ENCODE measurements at places on chromosomes 1 and 21. TPM values are rescaled to one million over a fixed set of nuclear protein-coding genes. Genes with fewer than 3 reads are reported as not detected.

The RAB25 gene
- total RNA-seq: 282 TPM

The S100A1 gene
- total RNA-seq: not detected

The KRTAP20-3 gene
- not detected for total RNA-seq

The KCNJ9 gene
- not detected for total RNA-seq

DNA sequence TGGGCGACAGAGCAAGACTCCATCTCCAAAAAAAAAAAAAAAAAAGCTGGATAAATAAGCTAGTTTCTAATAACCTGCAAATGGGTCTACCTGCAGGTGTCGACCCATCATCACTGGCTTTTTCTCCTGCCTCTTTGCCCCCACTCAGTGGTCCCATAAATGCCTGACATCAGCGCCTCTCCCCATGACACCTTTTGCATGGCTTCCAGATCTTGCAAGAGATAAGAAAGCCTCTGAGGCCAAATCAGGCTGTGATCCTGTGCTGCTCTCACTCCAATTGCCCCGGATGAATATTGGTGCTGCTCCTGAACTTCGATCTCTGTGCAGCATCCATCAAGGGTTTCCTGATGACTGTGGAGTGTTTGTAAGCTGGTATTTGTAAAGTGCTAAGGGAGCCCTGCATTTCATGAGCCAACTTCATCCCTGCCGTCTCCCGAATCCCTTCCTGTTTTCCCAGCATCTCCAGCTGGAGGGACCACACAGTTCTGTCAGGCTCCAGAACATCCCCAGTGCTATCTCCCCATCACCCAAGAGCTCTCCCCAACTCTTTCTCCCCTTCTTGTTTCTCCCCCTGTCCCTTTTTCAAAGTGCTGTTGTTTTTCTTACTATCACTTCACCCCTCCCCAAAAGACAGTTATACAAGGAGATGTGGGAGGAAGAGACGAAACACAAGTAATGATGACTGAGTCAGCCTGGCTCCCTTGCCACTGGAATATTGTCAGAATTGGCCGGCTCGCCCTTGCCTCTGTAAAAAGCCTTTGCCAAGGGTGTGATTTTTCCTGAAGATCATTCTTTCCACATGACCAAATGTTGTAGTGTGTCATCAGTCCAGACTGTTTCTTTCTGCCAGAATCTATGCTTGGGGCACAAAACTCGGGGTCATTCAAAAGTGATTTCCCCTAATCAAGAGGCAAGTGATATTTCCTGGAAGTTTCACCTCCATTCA lies 2.8 kb upstream of the EFHD2 start:
- DNase-seq: no peak
- no peaks in the 10 kb centered on the region for H3K36me3 ChIP-seq
- H3K27me3 ChIP-seq: no peaks in the 10 kb centered on the region
- H3K4me3 ChIP-seq: no peak overlapping the region
- H3K27ac ChIP-seq: peak overlapping the region; percentile 55

GRCh38 chr1:172382990-172383389 lies 37.5 kb upstream of the C1orf105 start:
- H3K4me1 ChIP-seq: no peaks in the 10 kb centered on the region
- H3K27ac ChIP-seq: no peak overlapping the region
- no peaks in the 10 kb centered on the region for H3K27me3 ChIP-seq
- no peaks in the 10 kb centered on the region for H3K36me3 ChIP-seq
- no peak overlapping the region for H3K4me3 ChIP-seq
- DNase-seq: no peak

DNA sequence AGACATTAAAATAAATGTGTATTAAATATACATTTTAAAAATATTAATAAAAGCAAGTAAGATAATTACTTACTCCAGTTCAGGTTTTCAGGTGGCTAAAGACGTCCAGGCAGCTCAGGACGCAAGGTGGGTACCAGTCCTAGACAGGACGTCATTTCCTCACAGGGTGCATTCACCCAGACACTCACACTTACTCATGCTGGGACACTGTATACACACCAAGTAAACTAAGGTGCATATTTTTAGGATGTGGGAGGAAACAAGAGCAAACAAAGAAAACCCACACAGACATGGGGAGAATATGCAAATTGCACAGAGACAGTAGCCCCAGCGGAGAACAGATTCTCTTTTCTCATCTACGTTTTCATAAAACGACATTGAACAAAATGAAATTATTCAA lies 457.9 kb downstream of the BRINP3 start:
- H3K4me3 ChIP-seq: no peak overlapping the region
- no peak for DNase-seq
- no peaks in the 10 kb centered on the region for H3K27me3 ChIP-seq
- H3K4me1 ChIP-seq: no peaks in the 10 kb centered on the region

- peaks cover 29% of the 10 kb centered on the region for H3K36me3 ChIP-seq
- no peak overlapping the region for H3K27ac ChIP-seq
- no peaks in the 10 kb centered on the region for H3K4me1 ChIP-seq
- H3K27me3 ChIP-seq: no peaks in the 10 kb centered on the region
- no peak overlapping the region for H3K4me3 ChIP-seq
These were observed 22.6 kb downstream of the PDXK start for GRCh38 chr21:43741423-43742096.

DNA sequence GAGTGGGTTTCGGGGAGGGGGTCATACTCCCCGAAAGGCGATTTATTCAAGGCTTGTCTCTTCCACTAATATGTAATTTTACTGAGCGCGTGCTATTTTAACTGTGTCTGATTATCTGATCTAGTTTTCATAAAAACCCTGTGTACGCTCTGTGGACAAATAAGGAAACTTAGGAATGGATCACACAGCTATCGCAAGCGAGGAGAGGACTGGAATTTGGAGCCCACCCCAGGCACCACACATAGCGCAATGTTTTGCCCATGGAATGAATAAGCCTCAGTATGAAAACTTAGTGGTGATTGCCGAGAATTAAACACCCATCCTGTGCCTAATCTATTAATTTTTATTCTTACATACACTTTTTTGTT lies 9.8 kb upstream of the RAB42 start:
- no peaks in the 10 kb centered on the region for H3K27me3 ChIP-seq
- peak overlapping the region; percentile 96 for H3K27ac ChIP-seq
- H3K4me3 ChIP-seq: peak overlapping the region; percentile 87
- H3K4me1 ChIP-seq: peaks cover 46% of the 10 kb centered on the region
- no peak for DNase-seq
- H3K36me3 ChIP-seq: peaks cover 24% of the 10 kb centered on the region
